ENCODE measurements at places on chromosomes 11 and 22.

DNA sequence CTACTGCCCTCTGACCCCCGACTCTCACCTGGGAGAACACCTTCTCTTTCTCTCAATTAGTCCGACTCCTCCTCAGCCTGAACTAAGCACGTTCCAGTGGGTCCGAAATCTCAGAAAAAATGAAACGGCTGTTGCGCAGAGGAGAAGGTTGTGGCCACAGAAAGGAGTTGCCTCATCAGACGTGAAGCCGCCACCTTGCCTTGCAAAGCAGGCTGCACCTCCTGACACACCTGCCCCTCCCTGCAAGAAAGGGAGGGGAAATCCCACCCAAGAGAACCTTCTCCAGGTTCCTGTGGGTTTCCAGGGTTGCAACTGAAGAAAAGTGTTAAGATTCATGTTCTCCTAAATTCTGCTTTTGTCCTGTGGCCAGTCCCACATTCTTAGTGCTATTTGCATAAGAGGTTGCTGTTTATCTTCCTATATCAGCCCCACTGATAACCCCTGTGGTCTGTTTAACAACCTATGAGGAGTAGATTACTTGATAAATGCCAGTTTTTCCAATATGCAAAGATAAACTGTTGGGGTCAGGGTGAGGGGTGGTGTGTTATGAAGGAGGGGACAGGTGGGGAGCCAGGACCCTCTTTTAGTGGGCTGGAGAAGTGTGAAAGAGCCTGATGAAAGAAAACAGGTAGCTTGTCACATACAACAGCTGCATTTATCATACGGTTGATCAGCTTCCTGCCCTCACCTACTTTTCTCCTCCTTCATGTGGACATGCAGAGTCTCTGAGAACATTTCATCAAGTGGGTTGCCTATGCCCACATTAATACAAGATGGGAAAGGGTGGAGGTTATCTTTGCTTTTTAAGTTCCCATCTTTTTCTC is 18.2 kb downstream of the ZBTB16 start:
- peak; percentile 43 for DNase-seq

DNA sequence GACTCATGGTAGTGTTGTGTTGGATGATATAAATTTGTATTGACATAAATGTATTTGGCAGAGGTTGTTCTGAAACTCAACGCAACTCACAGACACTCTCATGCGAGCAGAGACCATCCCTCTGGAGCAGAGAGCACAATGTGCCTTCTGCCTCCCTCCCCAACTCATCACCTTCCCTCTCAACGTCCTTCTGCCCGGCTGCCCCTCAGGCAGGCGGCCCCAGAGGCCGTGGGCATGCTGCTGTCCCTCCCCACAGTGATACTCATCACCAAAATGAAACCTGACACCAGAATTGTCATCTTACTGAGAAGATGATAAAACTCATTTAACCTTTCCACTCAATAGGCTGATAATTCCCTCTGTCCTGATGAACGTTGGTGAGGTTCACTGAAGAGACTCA is 260.6 kb downstream of the ETS1 start:
- DNase-seq: no peak

GRCh38 chr11:24496736-24497725 is at the start of gene LUZP2:
TSS of gene LUZP2 (plus strand) at chr11:24497053.
- no peak for DNase-seq

DNA sequence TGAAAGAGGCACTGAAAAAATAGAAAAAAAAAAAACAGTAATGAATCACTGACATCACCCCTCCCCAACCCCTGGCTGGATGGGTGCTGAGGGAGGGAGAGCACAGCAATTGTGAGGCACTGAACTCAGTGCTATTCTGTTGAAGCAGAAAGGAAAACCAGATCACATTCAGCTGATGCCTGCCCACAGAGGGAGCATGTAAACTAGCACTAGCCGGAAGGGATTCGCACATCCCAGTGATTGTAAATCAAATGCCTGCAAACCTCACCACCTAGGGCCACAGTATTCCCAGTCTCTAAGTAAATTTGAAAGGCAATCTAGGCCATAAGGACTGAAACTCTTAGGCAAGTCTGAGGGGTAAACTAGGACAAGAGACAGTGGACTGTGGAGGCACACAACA is 772.0 kb upstream of the CCDC179 start:
- no peak for DNase-seq

GRCh38 chr22:41034706-41035105 is 57.7 kb upstream of the EP300 start:
- DNase-seq: no peak

GRCh38 chr22:45552580-45553350 is 50.1 kb downstream of the FBLN1 start:
- no peak for DNase-seq
